ENCODE measurements at places on chromosomes 5 and 9.

GRCh38 chr9:85960688-85961093 is 19.7 kb downstream of the NAA35 start:
- no peak for DNase-seq

- no peak for DNase-seq
Measured at GRCh38 chr5:39140558-39141168, 66.5 kb upstream of the RICTOR start.

- DNase-seq, result no peak
Measured at GRCh38 chr9:135608999-135609317, 30.4 kb downstream of the GLT6D1 start.

- DNase-seq, result no peak
Measured at GRCh38 chr9:129576546-129577543, 44.1 kb downstream of the C9orf50 start.

DNA sequence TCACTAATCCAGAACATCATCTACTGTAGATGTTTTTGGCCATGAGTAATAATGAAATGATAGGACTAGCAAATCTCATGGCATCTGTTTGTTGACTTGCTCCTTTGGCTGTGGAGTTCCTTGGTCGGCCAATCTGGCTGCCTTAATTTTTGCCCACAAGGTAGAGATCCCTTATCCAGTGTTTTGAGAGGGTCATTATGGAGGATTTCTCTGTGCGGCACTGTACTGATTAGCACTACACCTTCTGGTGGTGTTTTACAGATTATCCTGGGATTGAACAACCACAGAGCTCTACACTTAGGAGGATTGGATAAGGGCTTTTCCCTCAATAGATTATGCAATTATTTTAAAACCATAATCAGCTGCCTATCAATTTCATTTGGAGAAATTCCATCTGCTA is 3.2 kb upstream of the ENHO start:
- DNase-seq, result no peak

DNA sequence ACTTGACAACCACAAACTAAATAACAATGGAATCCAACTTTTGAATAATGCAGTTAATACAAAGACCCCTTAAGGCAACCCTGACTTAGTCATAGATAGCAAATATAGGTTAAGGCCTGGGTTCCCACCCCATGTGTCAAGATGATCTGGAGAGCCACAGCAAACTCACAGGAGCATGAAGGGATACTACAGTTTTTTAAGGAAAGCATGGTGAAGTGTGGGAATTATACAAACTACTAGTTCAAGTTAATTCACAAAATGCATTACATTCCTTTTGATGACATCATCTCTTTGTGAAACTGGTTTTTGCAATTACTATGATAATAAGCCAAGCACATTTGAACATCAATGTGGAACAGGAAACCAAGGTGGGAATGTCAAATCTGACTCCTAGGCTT is 50.6 kb downstream of the LHFPL2 start:
- no peak for DNase-seq

DNA sequence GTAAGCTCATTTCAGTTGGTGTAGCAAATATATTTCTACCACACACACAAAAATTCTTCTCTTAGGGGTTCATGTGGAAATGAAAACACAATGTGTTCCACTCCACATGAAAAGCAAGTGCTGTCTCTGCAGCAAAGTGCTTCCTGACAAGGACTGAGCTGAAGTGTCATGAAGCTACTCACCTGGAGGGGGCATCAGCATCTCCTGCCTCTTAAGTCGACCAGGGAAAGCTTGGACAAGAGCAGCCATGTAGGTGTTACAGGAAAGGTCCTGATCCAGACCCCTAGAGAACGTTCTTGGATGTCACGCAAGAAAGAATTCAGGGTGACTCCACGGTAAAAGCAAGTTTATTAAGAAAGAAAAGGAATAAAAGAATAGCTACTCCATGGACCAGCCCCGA is 62.8 kb downstream of the SV2C start:
- DNase-seq, result no peak

- no peak for DNase-seq
Measured at GRCh38 chr5:164204338-164204946, 699.0 kb downstream of the MAT2B start.

GRCh38 chr9:27756418-27756817 is 183.1 kb upstream of the C9orf72 start:
- no peak for DNase-seq

All from CD4-positive, alpha-beta T cell treated with Interleukin-15 for 1 hour (primary cell).